Activated T-cell treated with anti-CD3 and anti-CD28 coated beads for 4 hours (primary cell): ENCODE measurements at places on chromosomes 3 and 15.
A peak's percentile ranks its signal among the peaks of the same experiment; 100 is the strongest.

- no peak for DNase-seq
Measured at GRCh38 chr15:73756947-73757513, 3.9 kb upstream of the INSYN1 start.

DNA sequence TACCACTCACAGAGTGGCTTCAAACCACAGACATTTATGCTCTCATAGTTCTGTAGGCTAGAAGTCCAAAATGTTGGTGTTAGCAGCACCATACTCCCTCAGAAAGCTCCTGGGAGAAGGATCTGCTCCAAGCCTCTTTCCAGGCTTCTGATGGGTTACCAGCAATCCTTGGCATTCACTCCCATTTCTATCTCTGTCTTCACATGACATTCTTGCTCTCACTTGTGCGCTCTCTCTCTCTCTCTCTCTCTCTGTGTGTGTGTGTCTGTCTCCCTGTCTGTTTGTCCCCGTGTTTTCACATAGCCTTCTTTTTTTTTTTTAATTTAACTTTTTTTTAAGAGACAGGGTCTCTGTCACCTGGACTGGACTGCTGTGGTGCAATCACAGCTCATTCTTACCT lies 26.3 kb downstream of the CDAN1 start:
- no peak for DNase-seq

DNA sequence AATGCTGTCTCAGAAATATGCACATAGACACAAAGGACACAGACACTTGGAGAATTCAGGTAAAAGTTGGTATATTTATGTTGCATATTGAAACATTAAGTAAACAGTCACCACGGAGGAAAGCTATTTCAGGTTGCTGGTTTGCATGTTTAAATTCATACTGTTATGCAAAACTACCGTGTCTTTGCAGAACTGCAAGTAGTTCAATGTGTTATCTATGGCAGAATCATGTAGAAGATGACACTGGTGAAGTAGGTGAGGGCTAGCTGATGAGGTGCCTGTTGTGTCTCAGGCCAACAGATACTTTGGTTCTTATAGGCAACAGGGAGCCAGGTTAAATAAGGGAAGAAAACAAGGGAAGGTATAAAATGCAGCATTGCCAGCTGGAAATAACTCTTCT lies 511.3 kb downstream of the DIPK2A start:
- no peak for DNase-seq

GRCh38 chr3:1987980-1988379 lies 110.7 kb upstream of the CNTN4 start:
- no peak for DNase-seq

- no peak for DNase-seq
Measured at GRCh38 chr15:50183112-50183794, 1.3 kb downstream of the SLC27A2 start.

GRCh38 chr3:54856271-54856670 lies 71.6 kb downstream of the LRTM1 start:
- no peak for DNase-seq

- no peak for DNase-seq
Measured at GRCh38 chr15:28922707-28923012, 36.9 kb downstream of the APBA2 start.

DNA sequence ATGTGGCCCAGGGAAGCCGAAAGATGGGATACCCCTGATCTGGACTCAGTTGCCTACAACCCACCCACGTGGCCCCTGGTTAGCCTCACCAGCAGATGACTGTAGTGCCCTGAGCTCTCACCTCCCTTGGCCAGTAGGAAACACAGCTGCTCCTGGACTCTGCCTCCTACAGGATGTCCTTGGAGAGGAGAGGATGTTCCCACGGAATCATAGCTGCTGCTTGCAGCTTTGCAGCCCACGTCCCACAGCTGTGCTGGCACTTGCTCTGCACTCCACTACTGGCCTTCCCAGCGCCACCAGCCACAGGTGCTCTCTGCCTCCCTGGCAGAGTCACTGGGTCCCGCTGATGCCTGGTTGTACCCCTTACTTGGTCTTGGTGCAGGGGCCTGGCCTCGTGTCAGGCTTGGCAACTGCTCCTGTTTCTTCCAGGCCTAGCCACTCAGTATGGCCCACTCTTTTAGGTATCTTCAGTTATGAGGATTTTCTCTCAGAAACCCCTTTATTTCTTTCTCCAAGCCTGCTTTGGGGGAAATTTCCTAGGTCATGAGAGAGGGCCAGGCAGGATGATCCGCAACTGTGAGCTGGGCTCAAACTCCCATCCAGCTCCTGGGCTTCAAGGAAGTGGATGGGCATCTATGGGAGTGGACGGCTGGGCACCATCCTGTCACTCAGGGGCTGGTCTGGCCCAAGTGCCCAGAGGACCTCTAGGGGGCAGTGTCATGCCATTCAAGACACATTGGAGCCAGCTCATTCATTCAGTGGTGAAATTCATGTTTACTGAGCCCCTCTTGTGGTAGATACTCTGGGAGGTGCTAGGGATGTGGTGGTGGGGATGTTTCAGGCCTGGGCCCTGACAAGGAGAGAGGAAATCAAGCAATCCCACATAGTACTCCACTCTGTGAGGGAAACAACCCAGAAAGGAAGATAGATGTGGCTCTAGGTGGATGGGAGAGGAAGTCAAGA lies 16.2 kb upstream of the VILL start:
- peak; percentile 64 for DNase-seq

- DNase-seq: no peak
Measured at GRCh38 chr3:150450916-150451315, 42.8 kb downstream of the TSC22D2 start.

DNA sequence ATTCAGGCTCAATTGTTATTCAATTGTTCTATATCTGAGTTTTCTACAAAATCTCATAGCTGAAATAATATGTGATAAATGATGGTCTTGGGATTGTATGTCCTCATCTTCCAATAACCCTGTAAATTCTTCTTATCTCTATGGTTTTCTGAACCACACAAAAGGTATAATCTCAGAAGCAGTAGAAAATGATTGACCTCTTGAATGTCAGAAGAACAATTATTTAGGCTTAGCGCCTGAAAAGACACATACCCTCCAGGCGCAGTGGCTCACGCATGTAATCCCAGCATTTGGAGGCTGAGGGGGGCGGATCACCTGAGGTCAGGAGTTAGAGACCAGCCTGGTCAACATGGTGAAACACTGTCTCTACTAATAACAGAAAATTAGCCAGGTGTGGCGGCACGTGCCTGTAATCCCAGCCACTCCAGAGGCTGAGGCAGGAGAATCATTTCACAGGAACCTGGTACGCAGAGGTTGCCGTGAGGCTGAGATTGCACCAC lies 288.0 kb upstream of the TBC1D5 start:
- no peak for DNase-seq

DNA sequence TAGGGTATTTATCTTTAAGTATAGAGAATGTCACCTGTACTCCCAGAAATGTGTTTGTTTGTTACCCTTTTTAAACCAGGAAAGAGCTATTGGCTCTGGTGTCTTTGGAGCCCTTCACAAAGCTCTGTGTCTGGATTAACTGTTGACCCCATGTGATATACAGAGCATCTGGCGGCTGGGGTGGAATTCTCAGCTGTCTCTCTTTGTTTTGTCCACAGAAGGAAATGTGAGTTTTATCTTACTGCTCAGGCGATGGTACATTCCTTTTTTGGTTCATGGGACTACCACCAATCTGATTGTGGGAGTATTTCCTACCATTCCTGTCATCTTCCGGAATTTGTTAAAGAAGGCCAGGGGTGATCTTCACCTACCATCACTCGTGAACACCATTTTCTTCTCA lies 120.3 kb downstream of the AKAP13 start:
- no peak for DNase-seq

- no peak for DNase-seq
Measured at GRCh38 chr15:29860872-29861271, 38.6 kb upstream of the TJP1 start.

DNA sequence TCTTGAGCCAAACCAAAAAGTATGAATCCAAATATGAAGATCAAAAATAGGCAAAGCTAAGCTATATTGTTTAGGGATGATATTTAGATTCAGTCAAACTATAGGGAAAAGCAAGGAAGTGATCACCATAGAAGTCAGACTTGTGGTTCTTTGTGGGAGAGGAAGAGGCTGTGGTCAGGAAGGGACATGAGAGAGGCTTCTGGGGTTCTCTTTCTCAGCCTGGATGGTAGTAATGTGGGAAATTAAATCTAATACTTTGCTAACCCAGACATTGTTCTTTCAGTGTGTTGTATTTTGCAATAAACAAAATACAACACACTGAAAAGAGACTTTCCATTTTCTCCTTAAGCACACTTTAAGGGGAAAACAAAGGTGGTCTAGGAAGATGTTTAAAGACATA lies 3.1 kb downstream of the CX3CR1 start:
- no peak for DNase-seq

- no peak for DNase-seq
Measured at GRCh38 chr3:48990636-48991469, 812 bp downstream of the P4HTM start.

DNA sequence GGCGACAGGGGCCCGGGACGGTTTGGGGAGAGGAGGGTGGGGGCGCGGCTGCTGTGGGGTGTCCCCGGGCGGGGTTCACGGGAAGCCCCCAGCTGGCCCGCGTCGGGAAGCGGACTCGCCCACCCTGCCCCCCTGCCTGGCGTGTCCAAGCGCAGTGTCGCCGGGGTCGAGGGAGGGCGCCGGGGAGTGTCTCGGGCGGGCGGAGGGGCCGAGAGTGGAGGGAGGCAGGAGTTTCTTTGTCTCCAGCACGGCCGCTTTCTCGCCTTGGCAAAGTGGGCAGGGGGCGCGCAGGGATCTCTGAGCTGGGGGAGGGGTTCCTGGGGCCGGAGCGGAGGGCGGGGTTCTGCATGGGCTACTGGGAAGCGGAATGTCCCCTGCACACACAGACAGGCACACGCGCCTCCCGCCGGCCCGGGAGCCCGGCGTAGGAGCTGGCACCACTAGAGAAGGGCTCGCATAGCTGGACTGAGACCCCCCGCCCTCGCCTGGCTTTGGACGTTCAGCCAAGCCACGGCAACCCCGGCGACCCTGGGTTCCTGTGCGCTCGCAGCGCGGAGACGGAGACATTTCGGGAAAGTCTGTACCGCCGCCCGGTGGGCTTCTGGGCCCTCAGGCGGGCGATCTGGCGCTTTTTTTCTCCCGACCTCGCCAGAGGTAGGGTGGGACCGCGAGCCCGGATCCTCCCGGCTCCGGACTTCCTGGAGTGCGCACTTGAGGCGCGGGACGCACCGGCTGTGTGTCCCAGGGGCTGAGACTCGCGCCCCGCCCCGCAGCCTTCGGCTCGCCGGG lies 822 bp downstream of the ST8SIA2 start:
- DNase-seq: no peak

GRCh38 chr15:98035134-98035533 lies 74.6 kb downstream of the ARRDC4 start:
- DNase-seq: no peak
